Cardiac muscle cell (in vitro differentiated cells and primary cell): ENCODE measurements at places on chromosomes 7 and 10.

GRCh38 chr10:119120413-119120867 lies 16.5 kb downstream of the DENND10 start:
- DNase-seq, result peak; percentile 10

DNA sequence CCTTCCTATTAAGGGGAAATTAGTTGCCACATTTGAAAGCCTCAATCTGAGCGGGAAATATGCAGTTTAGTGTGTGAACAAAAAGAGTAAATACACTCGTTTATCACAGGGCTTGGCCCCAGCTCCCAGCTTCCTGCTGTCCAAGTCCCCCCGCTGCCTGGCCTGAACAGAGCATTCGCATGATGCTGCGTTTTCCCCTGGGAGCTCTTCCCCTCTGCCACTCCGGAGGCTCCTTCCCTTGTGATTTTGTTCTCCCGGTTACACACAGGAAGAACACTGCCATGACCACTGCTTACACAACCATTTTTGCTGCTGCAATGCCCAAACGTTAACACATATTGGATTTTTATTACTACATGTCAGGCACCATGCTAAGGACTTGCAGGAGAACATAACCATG lies 120.7 kb upstream of the ADARB2 start:
- no peak for DNase-seq

- DNase-seq, result no peak
Measured at GRCh38 chr7:75844158-75844557, 30.6 kb upstream of the CCL24 start.

DNA sequence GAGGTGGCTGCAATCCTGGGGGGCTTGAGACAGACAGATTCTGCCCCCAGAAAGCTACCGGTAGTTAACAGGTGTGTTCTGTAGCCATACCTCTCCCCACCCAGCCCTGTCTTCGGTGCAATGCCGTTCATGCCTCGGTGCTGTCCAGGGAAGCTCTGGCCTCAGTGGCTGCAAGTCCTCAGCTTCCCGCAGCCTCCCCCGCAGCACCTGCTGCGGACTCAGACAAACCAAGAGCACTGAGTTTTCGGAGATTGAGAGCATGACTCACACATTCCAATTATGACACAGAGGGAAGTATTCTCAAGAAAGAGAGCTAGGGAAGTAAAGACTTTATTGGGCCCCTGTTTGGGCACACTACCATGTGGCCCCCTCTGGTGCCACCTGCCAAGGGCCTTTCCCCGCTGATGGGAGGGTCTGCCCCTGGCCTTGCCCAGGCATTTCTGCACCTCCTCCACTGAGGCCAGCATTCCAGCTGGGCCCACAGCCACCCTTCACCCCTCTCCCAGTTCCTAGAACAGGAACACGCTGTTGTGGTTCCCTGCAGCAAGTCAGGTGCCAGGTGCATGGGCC lies 30.2 kb upstream of the EZH2 start:
- DNase-seq, result no peak

DNA sequence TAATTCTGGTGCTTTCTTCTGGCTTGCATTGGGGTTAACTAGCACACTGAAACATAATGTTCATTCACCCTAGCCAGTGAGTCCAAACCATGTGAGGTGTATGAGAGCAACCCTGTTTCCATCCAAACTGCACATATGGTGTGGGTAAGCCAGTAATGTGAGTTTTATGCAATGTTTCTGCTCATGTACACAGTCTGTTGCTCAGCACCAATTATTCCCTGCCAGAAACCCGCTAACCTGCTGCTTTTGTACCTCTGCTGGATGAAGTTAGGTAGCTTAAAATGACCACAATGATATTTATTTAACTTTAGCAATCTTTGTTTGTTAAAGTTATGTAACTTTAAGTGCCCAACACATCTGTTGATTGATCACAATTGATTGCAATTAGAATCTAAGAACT lies 93.7 kb upstream of the RPA3 start:
- DNase-seq, result no peak

DNA sequence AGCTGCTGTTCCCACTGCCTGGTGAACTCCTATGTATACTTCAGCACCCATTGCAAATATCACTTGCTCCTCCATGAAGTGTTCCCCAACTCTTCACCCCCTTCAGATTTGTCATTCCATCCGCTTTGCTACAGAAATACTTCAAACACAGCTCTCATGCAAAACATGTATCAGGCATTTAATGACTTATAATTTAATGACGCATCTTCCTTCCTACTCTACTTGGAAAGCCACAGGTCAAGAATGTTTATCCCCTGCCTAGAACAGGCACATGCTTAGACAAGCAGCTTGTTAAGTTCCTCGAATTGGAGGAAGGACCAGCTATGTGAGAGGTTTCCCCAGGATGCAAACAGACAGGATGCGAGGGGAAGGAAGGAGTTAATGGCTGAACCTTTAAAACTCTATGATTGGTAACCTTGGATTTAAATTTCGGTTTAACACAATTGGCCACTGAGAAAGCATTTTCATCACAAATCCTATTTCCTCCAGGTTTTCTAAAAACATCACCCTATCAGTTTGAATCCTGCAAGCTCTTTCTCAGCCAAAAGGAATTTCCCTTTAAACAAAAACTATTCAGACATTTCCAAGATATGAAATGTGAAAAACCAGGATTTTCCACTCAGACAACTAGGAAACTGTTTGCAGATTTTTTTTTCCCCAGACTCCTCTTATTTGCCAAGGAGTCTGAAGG lies 11.5 kb downstream of the CREB3L2 start:
- DNase-seq, result peak; percentile 89

DNA sequence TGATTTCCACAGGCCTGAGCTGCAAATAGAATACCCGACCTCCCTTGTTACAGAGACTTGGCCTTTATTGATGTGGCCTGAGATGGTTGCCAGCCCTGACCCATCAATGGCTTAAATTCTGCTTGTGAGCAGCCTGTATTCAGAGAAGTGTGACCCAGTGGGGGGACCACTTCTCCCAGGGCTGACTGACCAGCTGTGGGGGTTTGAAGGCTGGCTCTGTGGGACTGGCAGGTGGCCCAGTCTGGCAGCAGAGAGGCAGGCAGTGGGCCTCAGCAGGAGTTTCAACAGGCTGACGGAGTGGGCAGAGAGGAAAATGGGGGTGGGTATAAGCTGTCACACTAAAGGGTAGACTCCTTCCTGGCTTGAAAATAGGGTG lies 12.2 kb upstream of the PPIF start:
- no peak for DNase-seq
